ENCODE measurements at places on chromosomes 2 and 18. TPM values are rescaled to one million over a fixed set of nuclear protein-coding genes. Genes with fewer than 3 reads are reported as not detected.

DNA sequence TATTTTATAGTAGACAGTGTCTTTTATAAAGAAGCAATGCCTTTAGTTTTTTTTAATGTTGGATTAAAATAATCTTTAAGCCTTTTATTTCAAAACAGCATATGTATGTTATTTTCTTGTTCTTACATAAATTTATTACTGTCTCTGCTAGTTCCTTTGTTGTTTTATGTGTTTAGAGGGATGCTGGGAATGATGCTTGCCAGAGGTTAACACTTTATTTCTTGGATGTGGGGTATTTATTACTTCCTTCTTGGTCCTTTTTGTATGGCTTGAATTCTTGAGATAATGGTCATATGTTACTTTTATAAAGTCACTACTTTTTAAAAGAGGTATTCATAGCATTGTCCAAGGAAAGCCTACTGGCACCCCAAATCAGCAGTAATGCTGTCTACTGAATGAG lies 63.1 kb downstream of the ANKRD12 start:
- no peak for DNase-seq

DNA sequence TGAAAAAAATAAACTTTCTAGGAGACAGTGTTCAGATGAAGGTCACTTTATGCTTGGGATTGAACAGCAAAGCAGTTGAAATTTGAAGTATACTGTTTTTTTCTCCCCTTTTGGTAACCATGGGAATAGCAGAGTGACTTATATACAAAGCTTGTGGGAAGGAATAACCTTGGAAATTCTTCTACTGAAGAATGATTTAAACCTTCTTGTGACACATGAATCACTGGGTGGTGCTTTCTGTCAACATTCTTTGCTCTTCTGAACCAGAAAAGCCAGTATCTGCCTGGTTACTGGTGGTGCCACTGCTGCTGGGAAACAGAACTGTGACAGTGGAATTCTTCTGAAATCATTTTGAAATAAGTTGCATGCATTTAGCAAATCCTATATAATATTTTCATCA lies 39.4 kb upstream of the RND3 start:
- no peak for DNase-seq

DNA sequence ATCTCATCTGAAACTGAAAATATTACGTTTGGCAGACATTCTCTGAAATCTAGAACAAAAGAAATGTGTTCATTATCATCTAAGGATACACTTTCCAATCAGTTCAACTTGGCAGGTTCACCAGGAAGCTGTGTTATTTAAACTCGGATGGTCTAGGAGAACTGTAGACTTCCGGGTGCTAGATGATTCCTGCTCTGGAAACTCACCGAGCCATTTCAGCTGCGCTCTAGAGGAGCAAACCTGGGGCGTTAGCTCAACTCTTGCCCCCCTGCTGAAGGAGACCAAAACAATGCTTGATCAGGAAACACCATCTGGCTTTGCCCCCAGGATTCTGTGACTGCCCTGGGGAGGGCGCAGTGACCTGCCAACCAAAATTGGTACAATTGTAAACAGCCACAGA lies 22.9 kb downstream of the MLPH start:
- DNase-seq, result no peak

Gene ARMC9
- 15.4 TPM for total RNA-seq

Gene RND3
- total RNA-seq, result 56.9 TPM

Gene SGPP2
- total RNA-seq, result 0.53 TPM

Gene HOXD4
- total RNA-seq, result 6.8 TPM

Gene ADD2
- total RNA-seq, result 3.2 TPM

Gene IL18R1
- 4.9 TPM for total RNA-seq

DNA sequence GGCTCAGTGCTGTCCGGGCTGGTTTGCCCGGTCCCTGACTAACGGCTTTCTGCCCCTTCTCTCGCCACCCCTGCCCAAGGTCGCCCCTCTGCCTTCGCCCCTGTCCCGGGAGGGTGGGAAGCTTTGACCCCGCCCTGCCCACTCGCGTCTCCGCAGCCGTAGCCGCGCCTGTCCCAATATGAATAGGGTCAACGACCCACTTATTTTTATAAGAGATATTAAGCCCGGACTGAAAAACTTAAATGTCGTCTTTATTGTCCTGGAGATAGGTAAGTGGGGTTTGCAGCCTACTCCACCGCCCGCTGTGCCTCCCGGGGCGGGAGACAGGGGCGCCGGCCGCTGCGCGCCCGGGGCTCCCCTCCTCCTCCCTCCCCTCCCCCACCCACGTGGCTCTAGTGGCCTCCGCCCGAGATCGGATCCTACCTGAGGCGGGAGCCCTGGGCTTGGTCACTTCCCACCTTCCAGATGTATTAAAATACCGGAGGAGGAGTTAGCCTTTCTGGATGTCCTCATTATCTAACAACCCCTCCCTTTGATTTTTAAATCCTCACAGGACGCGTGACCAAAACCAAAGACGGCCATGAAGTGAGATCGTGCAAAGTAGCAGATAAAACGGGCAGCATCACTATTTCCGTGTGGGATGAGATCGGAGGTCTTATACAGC lies 633 bp downstream of the NABP1 start:
- peak; percentile 81 for DNase-seq

Gene TMEFF2
- total RNA-seq, result not detected

DNA sequence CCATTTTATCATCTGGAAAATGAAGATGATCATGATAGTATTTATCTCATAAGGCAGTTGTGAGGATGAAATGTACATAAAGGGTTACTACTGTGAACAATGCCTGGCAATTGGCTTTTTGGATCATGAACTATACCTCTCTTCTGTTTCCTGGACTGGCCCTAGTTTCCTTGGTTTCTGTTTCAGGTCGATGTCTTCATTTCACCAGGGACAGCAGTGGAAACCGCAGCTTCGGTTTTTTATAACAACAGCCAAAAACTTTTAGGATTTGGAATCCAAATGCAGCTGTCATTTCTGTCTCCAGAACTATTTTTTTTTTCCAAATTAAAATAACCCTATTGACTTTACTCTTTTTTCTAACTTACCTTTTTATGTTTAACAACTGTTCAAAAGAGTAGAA lies 425.1 kb downstream of the RND3 start:
- no peak for DNase-seq

DNA sequence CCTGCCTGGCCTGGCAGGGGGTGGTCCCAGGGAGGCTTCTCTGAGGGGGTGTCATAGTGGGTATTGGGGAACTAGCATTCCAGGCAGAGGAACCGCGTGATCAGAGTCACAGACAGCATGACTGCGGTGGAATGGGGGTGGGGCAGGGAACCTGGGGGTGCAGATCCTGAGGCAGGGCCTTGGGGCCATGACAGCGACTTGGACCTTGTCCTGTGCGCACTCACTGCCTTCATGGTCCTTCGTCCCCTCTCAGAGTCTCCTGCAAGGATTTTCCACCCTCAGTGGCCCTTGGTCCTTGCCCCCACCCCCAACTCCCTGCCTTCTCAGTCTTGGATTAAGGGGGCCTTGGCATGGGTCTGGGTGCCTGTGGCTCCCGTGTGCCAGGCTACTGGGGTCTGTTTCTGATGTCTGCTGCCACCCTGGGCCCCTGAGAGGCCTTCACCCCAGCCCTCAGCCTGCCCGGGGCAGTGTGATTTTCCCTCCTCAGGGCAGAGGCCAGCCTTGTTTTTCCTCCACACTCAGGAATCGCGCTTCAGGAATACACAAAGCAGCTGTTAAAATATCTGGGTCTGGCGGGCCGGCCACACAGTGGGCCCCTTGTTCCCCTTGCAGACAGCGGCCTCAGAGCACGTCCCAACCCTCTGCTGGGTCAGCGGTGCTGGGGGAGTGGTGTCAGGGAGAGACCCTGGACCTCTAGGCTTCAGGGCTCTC lies 51.6 kb downstream of the GLI2 start:
- DNase-seq, result no peak

DNA sequence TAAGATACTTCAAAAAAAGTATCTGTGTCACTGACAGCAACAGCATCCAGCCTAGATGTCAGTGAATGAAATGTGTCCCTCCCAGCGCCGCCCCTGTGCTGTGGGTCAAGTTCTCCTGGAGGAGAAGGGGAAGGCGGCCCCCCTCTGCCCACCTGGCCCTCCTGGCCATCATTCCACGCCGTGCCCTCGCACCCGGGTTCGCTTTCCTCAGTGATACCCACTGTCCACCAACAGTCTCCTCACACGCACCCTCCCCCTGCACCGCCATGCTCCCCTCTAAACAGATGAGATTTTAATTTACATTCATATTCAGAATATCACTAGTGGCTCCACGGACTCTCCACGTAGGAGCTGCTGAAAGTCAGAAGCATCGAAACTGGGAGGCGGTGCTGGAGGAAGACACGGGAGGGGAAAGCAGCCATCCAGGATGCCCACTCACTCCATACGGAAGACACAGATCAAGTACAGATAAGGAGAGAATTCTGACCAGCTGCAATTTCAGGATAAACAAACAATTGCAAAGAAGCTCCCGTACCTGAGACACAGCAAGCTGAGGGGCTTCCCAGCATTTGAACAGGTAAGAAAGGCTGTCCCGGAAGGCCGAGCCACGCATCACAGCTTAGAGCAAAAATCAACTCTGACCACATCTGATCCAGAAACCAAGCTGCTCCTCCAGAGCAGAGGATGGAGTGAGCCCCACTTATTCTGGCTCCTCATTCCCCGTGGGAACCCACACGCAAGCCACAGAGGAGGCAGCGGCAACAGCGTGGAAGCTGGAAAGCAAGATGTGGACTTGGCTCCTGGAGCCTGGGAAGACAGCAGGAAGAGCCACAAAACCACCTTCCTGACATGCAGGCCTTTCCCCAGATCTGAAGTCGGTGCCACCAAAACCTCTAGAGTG lies 49.7 kb downstream of the PXDN start:
- no peak for DNase-seq

Gene TTC27
- total RNA-seq, result 19.0 TPM

DNA sequence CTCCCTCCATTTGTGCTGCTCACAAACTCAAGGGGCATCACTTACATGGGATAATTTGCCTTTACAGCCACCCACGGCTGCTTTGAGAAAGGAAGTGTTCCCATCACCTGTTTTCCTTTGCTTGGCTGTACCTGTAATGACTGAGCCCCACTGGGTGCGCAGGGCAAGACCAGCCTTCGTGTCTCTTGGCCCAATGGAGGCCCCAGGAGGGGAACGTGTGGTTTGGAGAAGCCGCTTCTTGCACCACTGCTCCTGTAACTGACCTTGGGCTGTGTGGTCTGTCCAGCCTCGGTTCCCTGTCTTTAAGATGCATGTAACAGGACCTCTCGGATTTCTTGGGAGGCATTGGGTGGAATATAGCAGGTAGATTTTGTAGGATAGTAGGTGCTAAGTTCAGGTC lies 41.1 kb downstream of the LDLRAD4 start:
- peak; percentile 45 for DNase-seq

DNA sequence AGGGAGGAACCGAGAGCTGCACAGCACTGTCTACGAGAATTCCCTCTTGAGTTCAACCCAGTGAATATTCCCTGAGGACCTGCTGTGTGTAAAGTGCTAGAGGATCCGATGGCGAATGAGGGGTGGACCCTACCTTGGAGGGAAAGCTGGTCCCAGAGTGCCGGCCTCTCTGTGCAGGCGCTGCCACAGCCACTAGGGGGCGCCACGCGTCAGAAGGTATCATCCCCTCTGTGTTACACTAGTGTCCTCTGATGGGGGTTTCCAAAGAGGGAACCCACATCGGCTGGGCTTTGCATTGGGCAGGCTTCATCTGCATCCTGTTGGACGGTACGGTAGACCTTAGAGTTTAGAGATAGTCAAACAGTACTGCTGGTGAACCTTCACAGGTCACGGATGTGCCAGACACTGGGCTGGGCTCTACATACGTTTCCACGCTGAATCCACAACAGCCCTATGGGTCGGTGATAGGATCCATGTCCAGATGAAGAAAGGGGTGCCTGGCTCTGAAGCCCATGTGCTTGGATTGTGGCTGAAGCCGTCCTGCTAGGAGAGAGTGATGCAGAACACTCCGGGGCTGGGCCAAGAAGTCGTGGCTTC lies 39.0 kb downstream of the COA5 start:
- peak; percentile 80 for DNase-seq
